GM12892 (cell line): ENCODE measurements at places on chromosomes 1 and 21.

- DNase-seq, result no peak
Observed at GRCh38 chr1:16092097-16092922, 18.9 kb upstream of the FAM131C start.

DNA sequence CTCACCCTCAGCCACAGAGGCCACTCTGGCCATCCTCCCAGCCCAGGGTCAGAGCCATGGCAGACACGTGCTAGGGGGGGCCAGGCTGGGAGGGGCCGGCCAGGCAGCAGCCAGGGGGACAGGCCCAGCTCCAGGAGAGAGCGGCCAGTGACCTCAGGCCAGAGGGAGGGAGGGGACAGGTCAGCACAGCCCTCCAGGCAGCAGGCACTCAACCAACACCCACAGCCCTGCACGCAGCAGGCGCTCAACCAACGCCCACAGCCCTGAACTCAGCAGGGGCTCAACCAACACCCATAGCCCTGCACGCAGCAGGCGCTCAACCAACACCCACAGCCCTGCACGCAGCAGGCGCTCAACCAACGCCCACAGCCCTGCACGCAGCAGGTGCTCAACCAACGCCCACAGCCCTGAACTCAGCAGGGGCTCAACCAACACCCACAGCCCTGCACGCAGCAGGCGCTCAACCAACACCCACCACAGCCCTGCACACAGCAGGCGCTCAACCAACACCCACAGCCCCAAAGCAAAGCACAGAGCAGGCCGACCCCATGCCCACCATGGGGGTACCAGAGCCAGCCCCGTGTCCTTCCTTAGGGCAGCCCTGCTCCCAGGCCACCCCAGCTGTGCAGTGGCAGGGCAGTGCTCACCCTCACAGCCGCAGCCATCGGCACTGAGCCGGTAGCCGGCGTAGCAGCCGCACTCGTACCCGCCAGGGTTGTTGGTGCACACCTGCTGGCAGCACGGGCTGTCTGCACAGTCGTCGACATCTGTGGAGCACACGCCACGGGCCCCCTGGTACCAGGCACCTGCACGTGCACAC is 55.9 kb downstream of the ARHGEF16 start:
- DNase-seq, result no peak

DNA sequence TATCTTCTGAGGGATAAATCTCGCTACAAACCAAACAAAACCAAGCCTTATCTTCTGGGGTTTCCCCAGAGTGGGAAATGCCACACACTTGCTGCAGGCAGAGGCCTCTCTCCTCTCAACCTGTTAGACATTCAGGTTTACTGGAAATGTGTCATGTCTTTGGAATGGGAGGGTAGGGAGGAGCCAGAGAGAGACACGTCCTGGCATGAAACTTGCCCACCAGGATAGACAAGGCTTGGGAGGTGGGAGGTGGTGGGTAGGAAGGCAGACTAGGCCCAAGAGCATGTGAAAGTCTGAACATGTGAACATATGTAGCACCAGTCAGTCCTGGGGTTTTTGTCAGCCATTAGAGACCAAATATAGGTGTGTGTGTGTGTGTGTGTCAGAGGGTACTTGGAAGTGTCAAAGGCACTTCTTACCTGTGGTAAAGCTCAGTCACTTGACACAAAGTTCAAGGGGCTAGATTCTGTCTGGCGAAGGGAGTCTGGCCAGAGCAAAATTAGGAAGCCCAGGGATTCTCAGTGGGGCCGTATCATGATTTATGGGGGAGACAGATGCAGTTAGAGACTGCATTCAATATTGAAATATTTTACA is 32.4 kb upstream of the PIGC start:
- DNase-seq, result no peak

DNA sequence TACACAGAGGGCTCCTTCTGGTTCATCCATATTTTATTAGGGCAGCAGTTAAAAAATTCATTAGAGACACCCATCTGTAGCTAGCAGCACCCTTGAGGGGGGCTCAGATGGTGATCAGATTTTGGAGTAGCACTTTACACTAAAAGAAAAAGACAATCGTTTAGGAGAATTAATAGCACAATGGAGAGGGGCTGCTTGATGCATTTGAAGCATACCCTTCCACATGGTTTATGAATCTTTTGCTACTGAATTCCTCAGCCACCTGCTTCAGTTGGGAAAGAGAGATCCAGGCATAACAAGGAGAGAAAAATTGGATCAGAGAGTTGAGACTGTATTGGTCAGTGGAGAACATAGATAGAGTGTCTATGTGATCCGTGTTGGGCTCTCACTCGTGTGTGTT is 54.4 kb downstream of the DISC1 start:
- DNase-seq, result no peak

DNA sequence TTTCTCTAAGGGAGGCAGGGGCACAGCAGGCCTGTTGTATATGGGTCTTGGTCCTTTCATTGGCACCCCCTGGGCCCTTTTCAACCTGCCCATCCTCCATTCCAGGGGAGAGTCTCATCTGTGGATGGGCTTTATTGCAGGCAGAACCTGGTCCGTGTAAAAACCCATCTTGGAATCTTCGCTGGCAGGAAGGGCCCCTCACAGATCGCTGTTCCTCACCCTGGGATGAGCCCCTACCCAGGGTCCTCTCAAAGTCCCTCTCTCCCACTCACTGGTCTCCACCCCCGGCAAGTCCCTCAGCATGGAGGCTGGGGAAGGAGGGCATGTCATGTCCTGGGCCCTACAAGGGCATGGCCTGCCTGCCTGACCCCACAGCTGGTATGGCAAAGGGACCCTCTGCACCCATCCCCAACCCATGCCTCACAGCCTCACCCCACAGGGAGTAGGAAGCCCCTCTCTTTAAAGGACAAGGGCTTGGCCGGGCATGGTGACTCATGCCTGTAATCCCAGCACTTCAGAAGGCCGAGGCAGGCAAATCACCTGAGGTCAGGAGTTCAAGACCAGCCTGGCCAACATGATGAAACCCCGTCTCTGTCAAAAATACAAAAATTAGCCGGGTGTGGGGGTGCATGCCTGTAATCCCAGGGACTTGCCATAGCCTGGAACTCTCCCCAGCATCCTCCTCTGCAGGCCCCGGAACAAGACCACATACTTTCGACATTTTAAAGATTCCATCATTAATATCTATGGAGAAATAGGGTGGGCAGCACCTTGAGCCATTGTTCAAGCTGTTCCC is 13.2 kb upstream of the CDA start:
- no peak for DNase-seq

GRCh38 chr1:178434899-178435435 is 61.8 kb downstream of the CLEC20A start:
- DNase-seq, result no peak

DNA sequence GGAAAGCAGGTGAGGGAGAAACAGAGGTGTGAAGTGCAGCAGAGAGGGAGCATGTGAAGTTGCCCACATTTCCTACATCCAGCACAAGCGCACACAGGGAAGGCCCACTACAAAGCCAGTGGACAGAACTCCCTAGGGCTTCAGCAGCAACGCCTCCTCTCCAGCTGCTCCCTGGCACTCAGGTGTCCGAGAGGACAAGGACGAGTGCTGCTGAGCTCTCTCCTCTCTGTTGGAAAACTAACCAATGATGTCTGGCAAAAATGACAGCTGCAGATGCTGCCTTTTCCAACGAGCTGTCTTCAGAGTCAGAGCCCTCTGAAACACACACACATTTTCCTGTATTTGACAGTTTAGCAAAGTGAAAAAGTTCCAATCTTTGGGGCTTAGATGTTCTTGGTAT is 86.8 kb downstream of the HSF2BP start:
- DNase-seq, result no peak
